Myocyte (in vitro differentiated cells): ENCODE measurements at places on chromosomes 11 and 22. TPM values are rescaled to one million over a fixed set of nuclear protein-coding genes. Genes with fewer than 3 reads are reported as not detected.

DNA sequence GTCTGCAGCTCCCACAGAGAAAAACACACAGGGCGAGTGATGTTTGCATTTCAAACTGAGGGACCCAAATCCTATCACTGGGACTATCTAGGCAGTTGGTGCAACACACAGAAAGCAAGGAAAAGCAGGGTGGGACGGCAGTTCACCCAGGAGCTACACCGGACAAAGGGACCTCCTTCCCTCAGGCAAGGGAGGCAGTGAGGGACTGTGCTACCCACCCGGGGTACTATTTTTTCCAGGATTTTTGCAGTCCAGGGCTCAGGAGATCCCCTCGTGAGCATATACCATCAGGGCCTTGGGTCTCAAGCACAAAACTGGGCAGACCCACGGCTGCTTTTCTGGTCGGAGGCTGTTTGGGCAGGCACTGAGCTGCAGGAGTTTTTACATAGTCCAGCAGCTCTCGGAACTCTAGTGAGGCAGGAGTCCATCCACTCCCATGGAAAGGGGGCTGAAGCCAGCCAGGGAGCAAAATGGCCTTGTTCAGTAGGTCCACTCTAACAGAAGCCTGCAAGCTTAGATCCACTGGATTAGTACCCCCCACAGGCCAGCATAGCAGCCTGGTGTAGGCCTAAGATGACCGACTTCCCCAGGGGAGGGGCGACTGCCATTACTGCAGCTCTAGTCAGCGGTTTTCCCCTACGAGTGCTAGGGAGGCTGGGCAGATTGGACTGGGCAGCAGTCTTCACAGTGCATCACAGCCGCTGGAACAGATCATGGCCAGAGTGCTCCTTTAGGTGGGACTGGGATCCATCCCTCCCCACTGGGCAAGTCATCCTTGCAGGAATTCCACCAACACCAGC lies 28.2 kb downstream of the CARD18 start:
- DNase-seq: no peak

GRCh38 chr22:42173183-42173926 lies 42.7 kb upstream of the CYP2D6 start:
- DNase-seq: no peak

GRCh38 chr11:110479108-110480101 lies 49.7 kb downstream of the FDX1 start:
- DNase-seq: peak; percentile 44

- no peak for DNase-seq
These were observed 128.6 kb upstream of the SYN3 start for GRCh38 chr22:33186816-33187215.

DNA sequence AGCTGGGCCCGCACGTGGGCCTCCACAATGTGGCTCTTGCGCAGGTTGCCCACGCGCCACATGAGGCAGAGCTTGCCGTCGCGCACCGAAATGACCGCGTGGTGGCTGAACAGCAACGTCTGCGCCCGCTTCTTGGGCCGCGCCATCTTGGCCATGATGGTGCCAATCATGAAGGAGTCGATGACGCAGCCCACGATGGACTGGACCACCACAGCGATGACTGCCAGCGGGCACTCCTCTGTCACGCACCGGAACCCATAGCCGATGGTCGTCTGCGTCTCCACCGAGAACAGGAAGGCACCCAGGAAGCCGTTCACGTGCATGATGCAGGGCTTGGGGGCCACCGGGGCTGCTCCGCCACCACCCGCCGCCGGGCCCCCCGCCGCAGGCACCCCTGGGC lies 27.5 kb downstream of the KCNJ4 start:
- no peak for DNase-seq

MCHR1 gene
- total RNA-seq: 0.94 and 2.1 TPM in 2 replicates

STX3 gene
- 18.3 and 19.0 TPM in 2 replicates for total RNA-seq

GSTT2 gene
- total RNA-seq: 1.7 TPM in 1 of 2 replicates, not detected in the other
